ENCODE measurements at places on chromosomes 7 and 10.

- no peak for DNase-seq
Measured at GRCh38 chr10:6348096-6348874, 145.6 kb downstream of the PFKFB3 start.

DNA sequence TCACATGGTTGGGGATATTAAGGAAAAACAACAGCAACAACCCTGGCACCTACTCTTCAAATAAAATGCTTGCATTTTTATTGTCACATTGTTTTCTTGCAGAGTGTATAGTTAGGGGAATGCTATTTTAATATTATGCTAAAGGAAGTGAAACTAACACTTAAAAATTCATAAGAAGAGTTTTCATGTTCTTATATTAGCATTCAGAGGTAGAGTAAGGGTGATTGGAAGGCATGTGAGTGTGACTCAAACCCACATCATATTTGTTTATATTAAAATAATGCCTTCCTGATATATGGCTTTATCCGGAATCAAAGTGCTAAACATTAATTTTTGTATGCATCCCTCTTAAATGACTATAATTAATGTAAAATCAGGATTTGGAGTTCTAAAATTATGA, 59.8 kb upstream of the TES start:
- DNase-seq, result no peak

DNA sequence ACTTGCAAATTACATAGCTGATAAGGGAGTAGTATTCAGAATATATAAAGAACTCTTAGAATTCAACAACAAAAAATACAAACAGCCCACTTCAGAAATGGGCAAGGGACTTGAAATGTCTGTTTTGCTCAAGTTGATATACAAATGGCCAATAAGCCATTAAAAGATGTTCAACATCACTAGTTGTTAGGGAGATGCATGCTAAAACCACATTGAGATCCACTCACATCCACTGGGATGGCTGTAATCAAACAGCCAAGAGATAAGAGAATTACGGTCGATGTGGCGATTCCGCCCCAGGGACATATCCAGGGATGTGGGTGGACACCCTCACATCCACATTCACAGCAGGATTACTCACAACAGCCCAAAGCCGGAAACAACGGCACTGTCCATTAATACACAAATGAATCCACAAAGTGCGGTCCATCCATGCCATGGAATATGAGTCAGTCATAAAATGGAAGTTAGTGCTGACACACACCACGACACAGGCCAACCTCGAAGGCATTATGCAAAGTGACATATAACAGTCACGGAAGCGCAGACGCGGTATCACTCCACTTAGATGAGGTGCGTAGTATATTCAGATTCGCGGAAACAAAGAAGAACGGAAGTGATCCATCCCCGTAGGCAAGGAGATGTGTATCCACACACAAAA, 227.8 kb downstream of the DNAJB6 start:
- DNase-seq, result peak; percentile 98

DNA sequence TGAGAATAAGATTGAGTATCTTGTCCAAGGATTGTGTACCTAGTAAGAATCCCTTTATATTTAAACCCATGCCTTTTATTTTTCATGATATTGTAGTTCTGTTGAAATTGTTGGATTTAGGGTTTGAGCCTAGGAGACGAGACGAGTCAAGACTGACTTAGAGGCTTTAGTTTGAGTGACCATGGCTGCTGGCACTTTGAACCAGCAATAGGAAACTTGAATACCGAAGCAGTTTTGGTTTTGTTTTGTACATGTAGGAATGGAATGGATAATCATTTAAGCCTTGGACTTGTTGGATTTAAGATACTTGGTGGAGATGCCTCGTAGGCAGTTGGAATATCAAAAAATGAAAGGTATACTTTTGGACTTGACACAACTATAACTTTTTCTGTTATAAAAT, 229.0 kb downstream of the BICC1 start:
- DNase-seq, result no peak

DNA sequence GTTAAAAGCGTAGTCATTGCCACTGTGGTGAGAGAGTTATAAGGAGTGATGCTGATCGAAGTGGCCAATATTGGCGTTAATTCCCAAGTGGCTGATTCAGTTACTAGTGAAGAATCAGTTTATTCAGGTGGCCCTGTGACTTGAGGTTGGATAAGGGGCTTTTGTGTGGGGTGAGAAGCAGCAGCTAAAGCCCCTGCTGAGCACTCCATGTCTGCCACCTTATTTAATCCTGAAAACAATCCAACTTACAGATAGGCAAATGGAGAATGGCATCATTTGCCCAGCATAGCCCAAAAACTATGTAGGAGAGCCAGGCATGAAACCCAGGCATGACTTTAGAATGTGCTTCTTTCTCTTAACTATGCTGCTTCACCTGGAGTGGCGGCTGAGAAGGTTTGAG, 222.8 kb upstream of the KLF6 start:
- DNase-seq, result no peak

DNA sequence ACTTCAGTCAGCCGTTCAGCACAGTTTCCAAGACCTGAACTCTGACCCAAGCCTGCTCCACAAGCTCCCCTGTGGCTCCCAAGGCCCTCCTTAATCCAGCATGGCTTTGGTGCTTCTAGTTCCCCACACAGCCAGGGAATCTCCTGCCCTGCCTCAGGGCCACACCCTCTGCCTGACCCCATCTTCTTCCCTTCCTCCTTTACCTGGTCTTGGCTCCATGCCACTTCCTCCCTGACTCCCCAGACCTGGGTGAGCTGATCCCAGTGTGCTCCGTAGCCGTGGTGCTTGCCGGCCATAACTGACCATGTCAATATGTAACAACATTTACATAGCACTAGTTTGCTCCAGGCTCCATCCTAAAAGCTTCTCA, 20.0 kb downstream of the TMEM273 start:
- DNase-seq, result no peak

GRCh38 chr10:62727934-62728333, 76.6 kb upstream of the ADO start:
- DNase-seq, result no peak

GRCh38 chr7:129845972-129846327, 106.8 kb downstream of the UBE2H start:
- DNase-seq, result peak; percentile 94

DNA sequence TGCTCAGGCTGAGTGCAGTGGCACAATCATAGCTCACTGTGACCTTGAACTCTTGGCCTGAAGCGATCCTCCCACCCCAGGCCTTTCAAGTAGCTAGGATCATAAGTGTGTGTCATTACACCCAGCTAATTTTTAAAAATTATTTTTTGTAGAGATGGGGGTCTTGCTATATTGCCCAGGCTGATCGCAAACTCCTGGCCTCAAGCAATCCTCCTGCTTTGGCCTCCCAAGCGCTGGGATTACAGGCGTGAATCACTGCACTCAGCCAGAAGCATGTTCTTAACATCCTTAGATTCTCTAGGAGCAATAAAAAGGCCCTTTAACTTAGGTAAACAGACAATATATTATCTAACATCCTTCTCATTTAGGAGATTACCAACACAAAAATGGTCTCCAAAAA, 38.3 kb upstream of the EFCAB10 start:
- DNase-seq, result no peak

DNA sequence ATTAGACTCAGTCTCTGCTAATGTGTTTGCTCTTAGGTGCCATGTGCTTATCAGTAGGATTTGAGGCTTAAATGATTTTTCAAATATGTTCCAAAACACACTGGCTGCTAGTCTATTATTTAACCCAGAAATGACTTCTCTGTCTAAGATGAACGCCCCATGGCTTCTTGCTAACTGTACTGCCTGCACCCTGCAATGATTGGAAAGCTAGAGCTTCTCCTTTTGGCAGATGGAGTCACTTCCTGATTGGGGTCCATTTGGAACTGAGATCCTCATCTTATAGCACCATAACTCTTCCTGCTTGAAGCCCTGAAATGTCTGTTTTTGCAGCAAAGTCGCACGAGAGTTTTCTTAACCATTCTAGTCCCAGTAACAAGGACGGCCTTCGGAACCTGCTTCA, 186.5 kb upstream of the ADO start:
- no peak for DNase-seq

DNA sequence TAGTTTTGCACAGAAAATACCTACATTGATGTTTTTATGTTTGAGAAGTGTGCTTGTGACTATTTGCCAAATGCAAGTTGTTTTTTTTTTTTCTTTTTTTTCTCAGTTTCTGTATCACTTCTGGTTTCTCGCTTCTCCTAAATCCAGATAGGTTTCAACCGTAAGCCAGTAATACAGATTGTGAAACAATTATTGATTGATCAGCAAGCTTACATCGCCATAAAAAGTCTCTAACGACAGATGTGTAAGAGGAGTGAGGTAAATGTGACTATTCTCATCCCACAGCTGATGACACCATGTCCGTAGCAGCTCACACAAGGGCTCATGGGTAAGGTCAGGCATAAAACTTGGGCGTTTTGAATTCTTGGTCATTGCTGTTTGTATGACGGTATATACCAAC, 202.8 kb upstream of the AKR1E2 start:
- no peak for DNase-seq

GRCh38 chr7:77425101-77426051, 9.2 kb upstream of the GSAP start:
- peak; percentile 67 for DNase-seq

DNA sequence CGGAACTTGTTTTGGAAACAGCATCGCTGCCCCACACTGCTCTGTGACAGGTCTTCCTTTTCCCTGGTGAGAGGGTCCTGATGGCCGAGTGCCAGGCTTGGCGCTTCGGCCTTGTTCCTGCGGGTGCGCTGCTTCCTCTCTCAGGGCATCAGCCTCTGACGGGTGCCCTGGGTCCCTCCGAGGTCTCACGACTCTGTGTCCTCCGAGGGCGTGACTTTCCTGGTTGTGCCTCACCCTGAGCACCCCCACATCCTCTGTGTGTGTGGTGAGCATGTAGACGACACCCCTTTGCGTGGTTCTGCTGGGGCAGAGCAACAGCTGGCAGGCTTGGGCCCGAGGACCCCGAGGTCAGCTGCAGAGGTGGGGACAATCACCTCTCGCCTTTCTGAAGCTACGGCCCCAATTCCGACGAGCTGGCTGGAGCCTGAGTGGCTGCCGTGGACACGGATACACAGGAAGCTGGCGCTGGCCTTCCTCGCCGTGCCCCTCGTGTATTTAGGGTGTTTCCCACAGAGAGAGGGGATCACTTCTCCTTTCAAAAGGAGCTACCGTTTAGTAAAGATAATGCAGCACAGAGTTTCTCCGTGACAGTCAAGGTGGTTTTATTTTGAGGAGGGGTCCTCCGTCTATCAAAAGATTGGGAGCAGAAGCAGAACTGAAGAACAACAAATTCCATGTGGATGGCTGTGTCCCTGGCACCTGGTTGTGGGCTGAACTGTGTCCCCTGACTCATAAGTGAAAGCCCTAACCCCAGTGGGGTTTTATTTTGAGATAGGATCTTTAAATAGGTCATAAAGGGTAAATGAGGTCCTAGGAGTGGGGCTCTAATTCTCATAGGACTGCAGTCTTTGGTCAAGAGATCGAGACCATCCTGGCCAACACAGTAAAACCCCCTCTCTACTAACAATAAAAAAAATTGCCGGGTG, 36.2 kb upstream of the PITRM1 start:
- DNase-seq, result no peak

DNA sequence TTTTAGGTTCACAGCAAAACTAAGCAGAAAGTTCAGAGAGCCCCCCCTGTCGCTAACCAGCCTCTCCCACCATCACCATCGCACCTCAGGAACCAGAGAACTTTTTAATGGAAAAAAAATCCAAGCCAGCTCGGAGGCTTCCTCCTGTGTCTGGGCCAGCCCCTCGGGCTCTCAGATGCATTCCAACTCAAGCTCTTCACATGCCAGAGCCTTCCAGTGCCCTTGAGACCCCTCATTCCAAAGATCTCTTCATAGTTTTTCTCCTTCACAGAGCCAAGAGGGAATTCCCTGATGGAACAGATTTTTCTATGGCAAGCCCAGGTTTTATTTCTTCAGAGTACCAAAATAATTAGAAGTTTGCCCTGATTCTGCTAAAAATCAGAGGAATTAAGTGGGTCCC, 153.4 kb upstream of the LANCL2 start:
- DNase-seq, result no peak

DNA sequence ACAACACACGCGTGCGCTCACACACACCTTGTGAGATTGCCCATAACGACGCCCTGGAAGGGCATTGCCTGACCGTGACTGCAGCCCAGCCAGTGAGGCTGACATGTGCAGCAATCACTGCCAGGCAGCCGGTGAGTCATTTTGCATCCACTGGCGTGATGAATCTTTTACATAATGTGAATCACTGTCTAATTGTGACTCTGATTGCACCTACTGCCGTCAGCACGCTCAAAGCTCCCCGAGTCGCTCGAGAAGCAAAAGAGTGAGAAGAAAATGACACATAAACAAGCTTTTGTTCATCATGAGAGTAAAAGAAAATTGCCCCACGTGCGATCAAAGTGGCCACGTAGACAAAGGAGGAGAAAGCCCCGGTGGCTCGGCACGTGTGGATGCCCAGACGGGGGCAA, 117.4 kb upstream of the PFKP start:
- peak; percentile 89 for DNase-seq

DNA sequence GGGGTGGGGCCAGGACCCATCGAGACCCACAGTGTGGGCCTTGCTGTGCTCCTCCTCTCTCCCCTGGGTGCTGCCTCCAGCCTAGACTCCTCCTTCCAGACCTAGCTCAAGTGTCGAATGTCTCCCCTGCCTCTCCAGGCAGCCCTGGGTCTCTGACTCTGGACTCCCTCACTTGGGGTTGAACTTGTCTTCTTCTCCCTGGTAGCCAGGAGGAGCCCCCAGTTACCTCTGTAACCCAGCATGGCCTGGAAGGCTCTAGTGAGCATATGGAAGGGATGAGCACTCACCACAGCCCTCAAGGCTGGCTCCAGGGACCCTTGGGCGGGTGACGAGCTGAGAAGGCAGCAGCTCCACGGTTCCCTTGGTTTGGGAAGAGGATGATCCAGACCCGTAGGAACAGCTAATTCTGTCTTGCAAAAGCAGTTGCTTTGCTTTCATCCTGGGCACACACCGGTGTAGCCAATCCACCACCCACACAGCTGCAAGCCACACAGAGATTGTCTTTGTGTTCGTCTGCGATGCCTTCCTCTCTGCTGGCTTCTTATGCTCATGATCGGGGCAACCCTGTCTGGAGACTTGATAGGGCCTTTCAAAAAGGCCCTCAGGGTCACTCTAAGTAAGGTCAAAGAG, 52.3 kb upstream of the ANTXRL start:
- no peak for DNase-seq

DNA sequence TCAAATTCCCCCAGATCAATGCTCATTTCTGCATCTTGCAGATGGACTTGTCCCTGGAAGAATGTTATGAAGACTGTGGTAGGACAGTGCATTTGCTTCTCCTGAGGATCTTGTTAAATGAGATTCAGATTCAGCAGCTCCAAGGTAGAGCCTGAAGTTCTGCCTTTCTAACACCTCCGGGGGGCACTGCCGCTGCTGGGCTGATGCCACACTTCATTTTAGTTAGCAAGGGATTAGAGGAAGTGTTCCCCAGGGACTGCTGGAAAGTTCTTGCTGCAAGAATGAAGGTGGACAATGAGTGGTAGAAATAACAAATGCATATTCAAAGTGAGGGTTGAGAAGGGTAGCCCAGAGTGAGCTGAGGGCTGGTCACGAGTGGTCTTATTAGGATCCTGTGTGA, 434.3 kb upstream of the AKR1E2 start:
- no peak for DNase-seq

DNA sequence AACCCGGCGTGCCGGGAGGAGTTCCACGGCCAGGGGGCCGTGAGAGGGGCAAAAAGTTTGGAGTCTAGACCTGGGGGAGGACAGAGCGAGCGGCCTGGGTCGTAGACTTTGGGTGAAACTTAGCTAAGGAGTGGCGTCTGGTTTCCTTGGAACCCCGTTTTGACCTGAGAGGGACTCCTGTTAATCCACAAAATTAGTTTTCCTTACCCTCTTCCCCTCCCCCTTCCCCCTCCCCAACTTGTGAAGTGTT, 574 bp downstream of the MARCHF5 start:
- no peak for DNase-seq

All from fibroblast of lung (primary cell).